Cortex of kidney (tissue), 1 donor: ENCODE measurements at places on chromosomes 7 and 10.

GRCh38 chr10:114713525-114714090 lies 55.5 kb upstream of the ABLIM1 start:
- DNase-seq = no peak

- DNase-seq = no peak
Measured at GRCh38 chr7:132897093-132897687, 184.7 kb downstream of the CHCHD3 start.

- DNase-seq = no peak
Measured at GRCh38 chr7:134928554-134928953, 57.8 kb upstream of the AGBL3 start.

- no peak for DNase-seq
Measured at GRCh38 chr7:21469894-21470293, 42.0 kb downstream of the SP4 start.

- DNase-seq = no peak
Measured at GRCh38 chr7:86137343-86137742, 506.4 kb upstream of the GRM3 start.

GRCh38 chr7:120718361-120718760 lies 139.6 kb downstream of the TSPAN12 start:
- no peak for DNase-seq

DNA sequence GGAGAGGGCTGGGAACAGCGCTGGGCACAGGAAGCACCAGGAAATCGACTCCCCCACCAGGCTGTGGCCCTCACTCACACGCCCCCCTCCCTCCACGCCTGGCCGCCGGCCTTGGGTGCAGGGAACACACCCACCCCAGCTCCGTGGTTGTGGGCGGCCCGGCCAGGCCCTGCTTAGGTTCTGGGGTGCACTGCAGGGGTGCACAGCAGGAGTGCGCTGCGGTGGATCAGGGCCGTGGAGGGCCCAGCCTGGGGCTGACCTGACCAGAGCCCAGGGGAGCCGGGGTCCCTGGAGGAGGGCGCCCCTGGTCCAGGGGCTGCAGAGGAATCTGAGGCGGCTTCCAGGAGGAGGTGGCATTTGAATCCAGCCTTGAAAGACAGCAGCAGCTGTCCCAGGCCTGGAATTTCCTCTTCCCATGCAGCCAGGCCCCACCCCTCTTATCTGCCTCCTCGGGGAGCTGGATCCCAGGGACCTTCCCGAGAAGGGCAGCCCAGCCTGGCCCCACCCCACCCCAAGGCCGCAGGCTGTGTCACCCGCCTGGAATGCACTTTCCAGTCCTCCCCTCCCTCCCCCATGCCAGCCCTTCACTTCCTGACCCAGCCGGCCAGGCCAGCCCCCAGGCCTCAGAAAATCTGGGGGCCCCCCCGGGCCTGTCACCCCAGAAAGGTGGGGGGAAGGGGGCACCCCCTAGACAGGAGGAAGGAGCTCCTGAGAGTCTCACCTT lies 18.4 kb upstream of the PDGFA start:
- DNase-seq = no peak

DNA sequence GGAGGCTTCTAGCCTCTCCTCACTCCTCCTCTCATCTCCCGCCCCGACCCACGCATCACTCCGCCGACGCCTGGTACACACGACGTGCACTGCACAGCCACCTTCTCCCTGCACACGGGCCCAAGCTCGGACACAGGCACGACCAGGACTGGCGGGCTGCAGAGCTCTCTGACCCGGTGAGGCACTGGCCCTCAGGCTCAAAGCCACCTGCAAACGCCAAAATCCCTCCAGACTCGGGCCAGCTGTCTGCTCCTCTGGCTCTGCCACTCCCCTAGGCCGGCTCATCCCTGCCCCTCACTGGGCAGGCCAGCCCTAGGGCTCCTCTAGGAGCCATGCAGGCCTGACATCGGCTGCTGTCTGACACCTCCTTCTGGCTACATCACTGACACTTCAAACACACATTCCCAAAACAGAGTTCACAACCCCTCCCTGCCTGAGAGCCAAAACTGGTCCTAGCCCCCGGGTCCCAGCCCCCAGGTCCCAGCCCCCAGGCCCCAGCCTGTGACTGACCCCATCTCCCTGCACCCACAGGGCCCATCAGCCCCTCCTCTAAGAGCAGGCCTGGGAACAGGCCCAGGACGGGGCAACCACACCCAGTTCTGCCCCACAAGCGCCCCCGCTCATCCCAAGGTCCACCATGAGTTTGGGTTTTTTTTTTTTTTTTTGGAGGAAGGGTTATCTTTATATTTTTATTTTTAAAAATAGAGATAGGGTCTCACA lies 35.1 kb downstream of the MAD1L1 start:
- no peak for DNase-seq

DNA sequence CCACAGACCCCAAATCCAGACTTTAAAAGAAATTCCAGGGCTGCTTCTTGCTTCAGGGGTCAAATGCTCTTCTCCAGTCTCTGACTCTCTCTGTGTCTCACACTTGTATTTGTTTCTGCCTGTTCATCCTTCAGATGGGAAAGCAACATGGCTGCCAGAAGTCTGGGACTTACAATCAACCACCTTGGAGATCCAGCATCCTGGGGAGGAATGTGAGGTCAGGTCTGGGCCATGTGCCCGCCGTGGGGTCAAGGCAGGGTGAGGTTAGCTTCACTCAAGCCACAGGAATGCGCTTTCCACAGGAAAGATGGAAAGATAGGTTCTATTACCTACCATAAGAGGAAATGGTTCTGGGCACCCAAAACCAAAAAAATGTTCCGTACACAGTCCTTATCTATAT lies 34.3 kb upstream of the NPVF start:
- no peak for DNase-seq

DNA sequence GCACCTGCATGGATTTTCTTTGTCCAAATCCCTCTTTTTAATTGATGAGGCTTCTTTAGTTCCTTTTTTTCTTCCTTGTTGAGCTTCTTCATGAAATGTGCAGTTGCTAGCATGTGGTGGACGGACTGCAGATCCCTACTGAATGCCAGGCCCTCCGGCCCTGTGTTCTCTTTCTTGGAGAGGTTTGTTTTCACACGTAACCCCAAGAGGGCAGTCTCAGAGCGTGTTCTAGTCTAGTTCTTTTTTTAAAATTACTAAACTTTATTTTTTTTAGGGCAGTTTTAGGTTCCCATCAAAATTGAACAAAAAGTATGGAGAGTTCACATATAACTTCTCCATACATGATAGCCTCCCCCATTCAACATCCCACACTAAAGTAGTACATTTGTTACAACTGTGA lies 190.0 kb downstream of the CFTR start:
- no peak for DNase-seq

- no peak for DNase-seq
Measured at GRCh38 chr7:74474271-74474865, 20.7 kb downstream of the GTF2IRD1 start.

DNA sequence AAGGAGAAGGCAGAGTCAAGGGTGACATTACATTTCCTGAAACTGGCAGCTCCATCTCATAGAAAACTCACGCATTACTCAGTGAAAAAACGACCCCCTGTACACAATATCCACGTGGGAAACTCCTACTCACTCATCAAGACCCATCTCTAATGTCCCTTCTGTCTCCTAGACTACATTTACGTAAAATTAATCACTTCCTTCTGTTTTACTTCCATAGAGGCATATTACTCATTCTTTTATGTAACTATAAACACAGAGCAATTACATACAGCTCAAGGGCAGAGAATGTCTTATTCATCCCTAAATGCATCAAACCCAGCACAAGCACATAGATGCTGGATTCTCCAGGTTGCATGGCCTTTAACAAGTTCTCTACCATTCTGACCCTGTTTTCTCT lies 281.8 kb downstream of the KCNMA1 start:
- no peak for DNase-seq

DNA sequence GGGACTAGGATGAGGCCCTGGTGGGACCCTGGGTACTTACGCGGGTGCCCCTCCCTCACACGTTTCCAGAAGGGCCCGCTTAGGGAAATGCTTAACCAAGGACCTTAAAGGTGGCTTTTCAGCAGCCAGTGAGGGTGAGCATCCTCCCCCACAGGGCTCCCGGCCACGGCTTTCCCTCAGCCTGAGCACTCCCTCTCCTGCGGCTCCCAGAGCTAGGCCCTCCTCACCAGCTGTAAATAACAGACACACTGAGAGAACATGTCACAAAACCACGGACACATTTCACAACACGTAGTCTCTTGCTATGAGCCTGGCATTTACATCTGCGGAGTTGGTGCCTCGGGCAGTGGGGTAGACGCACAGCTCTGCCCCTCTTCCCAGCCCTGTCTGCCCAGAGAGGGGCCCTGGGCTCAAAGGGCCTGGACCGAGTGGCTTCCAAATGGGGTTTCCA lies 25.2 kb downstream of the GRID1 start:
- no peak for DNase-seq

- DNase-seq = no peak
Measured at GRCh38 chr7:30149640-30150272, 15.0 kb downstream of the MTURN start.

DNA sequence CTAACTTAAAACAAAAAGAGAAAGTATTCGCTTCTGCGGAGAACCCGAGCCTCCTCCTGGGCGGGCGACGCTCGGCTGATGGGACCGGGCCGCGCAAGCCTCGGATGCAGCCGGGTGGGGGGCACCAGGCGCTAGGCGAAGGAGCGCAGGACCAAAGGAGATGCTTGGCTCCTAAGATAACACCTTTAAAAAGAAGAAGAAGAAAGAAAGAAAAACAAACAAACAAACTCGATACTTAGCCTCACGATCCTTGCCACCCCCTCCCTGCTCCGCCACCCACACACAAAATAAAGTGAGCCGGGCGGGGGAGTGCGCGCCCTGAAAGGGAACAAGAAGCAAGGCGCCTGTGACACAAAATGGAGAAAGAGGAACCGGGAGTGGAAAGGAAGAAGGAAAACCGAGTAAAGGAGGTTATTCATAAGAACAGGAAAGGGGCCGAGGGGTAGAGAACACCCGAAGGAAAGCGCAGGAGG lies 34.0 kb upstream of the EBLN1 start:
- no peak for DNase-seq

DNA sequence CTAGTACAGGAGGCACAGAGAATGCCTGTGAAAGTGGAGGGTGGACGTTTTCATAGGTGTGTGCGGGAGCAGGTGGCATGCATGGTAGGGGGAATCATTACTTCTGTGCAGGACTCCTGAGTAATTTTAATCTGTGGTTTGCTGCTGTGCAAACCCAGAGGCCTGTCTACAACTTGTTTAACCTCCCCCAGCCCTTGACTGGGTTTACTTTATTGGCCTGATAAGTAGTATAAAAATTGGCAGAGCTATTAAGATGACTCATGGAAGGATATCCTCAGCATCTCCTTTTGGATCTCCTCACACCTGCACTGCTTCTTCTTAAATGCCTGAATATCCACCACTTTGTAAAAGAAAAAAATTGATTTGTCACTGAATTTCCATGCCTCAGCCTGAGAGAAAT lies 104.8 kb downstream of the AUTS2 start:
- DNase-seq = no peak

DNA sequence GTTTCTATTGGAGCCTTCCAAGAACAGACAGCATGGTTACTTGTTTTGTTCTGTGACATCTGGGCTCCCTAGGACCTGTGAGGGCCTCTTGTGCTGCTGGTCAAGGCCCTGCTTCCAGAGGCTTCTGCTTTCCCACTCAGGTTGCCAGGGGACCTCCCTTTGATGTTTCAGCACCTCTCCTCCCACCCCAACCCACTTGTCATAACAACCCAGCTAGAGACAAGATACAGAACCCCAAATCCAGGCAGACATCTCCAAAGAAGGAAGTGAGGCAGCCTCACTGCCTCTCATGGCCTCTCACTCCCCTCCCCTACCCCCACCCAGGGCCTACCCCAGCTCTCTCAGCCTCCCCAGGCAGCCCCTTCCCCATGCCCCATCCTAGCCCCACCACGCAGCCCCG lies 11.3 kb downstream of the NFKB2 start:
- no peak for DNase-seq

GRCh38 chr7:761101-761500 lies 34.0 kb upstream of the PRKAR1B start:
- no peak for DNase-seq

DNA sequence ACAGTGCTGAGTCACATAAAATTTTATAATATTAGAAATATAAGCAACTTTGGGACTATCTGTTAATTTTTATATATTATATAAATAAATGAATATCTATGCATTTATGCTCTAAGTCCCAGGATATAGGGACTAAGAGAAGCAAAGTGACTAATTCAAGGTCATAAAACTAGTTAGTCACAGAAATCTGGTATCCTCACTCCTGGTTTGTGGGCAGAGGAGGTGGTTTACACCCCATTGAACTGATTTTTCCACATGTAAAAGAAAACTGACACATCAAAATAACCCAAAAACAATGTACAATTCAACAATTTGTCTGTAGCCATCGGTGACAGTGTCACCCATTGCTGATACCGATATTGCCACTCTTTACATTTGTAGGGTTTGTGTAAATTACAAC lies 3.0 kb downstream of the PCLO start:
- DNase-seq = no peak

- no peak for DNase-seq
Measured at GRCh38 chr7:149715476-149715875, 57.9 kb downstream of the ZNF467 start.

DNA sequence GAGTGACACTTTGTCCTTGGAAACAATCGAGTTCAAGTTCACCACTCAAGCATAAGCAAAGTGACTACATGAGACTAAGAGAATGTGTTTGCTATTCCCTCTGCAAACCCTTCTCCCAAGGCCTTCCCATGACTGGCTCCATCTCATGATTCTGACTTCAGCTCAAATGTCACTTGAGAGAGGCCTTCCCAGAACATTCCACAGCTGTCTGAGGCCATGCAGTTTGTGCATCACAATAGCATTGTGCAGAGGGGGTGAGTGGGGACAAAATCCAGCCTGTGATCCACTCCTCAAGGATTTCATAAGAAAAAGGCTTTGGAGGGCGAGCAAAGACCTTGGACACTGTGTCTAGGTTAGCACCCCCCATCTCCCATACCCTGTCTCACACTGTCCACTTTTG lies 6.9 kb upstream of the LRMDA start:
- no peak for DNase-seq

- no peak for DNase-seq
Measured at GRCh38 chr7:70596598-70596913, 535.4 kb upstream of the GALNT17 start.

- DNase-seq = no peak
Measured at GRCh38 chr10:112510384-112510783, 63.4 kb downstream of the VTI1A start.

- DNase-seq = no peak
Measured at GRCh38 chr10:59917922-59918321, 11.6 kb upstream of the CCDC6 start.

- DNase-seq = no peak
Measured at GRCh38 chr7:146449625-146450024, 333.0 kb downstream of the CNTNAP2 start.

GRCh38 chr10:50885097-50885859 lies at the start of gene A1CF:
TSS of gene A1CF (minus strand) at chr10:50885627. CDS start at chr10:50859940, 25,687 bp downstream.
- no peak for DNase-seq

GRCh38 chr7:150823043-150823442 lies 22.5 kb downstream of the TMEM176A start:
- no peak for DNase-seq

- no peak for DNase-seq
Measured at GRCh38 chr10:124551097-124551496, 89.5 kb downstream of the LHPP start.
